Daoy (cell line): ENCODE measurements at places on chromosomes 13 and 19. TPM values are rescaled to one million over a fixed set of nuclear protein-coding genes. Genes with fewer than 3 reads are reported as not detected.
A peak's percentile ranks its signal among the peaks of the same experiment; 100 is the strongest.

The FUT1 gene
- total RNA-seq = 0.39 TPM in 1 of 2 replicates, not detected in the other

The TNNT1 gene
- 22.5 and 23.9 TPM in 2 replicates for total RNA-seq

The DKKL1 gene
- total RNA-seq = 0.17 TPM in 1 of 2 replicates, not detected in the other

The ZNF506 gene
- total RNA-seq = 18.5 and 18.6 TPM in 2 replicates

The NXNL1 gene
- not detected in 2 replicates for total RNA-seq

DNA sequence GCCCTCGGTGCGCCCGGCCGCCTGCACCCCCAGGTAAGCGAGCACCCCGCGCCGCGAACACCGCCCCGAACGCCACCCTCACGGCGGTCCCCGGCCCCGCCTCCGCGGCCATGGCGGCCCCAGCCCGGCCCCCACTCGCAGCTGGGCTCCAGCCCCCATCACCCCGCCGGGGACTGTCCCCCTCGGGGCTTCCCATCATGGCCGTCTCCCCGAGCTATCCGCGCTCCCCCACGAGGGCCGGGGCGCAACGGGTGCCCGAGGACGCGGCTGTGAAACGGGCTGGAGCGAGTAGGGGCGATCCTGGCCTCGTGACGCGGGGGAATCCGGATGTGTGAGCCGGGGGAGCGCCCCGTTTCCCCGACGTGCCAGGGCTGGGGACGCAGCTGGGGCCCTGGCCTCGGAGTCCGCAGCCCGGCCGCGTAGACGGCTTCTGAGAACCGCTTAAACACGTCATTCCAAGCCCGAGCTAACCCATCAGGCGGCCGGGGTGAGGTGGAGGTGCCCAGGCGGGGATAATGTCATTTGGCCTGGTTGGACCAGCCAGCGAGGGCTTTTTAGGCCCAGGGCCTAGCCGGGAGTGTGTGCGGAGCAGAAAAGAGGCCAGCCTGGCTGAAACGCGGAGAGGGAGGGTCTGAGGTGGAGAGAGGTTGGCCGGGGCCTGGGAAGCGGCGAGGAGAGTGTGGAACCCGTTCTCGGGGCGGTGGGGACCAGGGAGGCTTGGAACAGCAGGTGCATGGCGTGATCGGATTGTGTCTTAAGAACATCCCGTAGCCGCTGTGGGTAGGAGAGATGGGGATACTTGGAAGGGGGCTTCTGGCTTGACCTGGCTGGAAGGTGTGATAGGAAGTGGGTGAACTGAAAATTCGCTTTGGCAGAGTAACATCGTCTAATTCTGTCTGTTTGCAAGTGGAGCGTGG lies 550 bp downstream of the CERS4 start:
- peak; percentile 53 for DNase-seq

DNA sequence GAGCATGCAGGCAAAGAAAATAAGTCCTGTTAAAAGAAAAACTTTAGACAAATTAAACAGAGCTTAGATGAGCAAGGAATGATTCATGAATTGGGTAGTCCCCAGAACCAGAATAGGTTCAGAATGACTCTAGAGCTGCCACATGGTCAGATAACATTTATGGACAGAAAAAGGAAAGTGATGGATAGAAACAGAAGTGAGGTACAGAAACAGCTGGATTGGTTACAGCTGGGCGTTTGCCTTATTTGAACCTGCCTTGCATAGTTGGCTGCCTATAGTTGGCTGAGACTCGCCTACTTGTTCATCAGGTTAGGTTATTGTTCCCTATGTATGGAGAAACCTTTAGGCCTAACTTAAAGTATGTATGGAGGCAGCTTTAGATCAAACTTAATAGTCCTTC lies 35.4 kb downstream of the WDFY2 start:
- peak; percentile 37 for DNase-seq

GRCh38 chr19:44598880-44599279 lies 14.5 kb upstream of the IGSF23 start:
- DNase-seq = no peak

- peak; percentile 28 for DNase-seq
Measured at GRCh38 chr13:25196971-25197370, 24.9 kb upstream of the AMER2 start.

DNA sequence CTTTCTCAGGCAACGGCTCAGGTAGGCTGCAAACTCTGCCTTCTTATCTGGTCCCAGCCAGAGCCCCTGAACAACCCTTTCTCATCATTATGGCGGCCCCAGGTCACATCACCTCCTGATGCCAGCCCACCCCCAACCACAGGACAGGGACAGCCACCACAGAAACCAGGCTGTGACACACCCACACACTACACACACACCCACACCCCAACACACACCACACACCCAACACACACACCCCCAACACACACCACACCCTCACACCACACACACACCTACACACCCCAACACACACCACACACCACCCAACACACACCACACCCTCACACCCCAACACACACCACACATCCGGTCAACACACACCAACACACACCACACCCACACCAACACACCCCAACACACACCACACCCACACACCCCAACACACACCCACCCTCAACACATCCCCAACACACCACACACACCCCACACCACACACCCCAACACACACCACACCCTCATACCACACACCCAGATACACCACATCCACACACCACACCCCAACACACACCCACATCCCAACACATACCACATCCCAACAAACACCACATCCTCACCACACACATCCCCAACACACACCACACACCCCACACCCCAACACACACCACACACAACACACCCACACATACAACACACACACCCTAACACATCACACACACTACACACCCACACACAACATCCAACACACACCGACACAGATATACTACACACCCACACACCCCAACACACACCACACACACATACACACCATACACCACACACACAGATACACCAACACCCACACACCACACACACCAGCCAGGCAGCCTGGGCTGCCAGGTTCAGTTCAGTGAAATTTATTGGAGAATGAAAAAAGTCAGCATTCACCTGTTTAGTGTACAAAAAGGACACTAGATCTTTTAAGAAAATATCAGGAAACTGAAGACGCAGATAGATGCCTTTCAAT lies 4.2 kb upstream of the ISYNA1 start:
- DNase-seq = no peak

DNA sequence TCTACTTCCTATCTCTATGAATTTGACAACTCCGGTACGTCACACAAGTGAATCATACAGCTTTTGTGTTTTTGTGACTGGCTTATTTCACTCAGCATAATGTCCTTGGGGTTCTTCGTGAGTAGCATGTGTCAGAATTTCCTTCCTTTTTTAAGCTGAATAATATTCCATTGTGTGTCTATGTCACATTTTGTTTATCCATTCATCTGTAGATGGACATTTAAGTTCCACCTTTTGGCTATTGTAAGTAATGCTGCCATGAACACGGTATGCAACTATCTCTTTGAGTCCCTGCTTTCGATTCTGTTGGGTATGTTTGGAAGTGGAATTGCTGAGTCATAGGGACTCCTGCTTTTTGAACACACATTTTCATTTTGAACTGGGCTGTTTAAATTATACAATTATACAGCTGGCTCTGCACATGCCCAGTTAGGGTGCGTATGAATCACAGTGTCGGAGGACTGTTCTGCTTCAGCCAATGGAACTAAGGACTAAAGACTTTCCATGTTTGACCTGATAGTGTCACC lies 43.0 kb upstream of the C13orf42 start:
- peak; percentile 21 for DNase-seq

DNA sequence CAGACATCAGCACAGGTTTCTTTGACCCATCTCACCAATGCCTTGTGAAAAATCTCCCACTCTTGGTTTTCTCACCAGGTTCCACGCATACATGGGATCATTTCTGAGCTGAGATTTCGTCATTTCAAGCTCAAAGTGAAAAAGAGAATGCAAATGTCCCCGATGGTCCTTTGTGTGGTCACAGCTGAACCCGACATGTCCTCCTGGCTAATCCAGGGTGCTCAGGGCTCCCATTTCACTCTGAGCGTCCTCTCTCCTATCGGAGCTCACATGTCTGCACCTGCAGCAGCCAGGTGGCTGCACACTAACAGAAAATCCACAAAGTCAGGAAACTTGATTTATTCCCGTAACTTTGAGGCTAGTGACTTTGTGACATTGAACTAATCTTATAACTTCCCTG lies 9.3 kb upstream of the CEACAM3 start:
- DNase-seq = no peak

GRCh38 chr13:113765564-113765910 lies 6.5 kb downstream of the TMEM255B start:
- DNase-seq = no peak

GRCh38 chr13:99471221-99472121 lies 29.8 kb upstream of the TM9SF2 start:
- no peak for DNase-seq

DNA sequence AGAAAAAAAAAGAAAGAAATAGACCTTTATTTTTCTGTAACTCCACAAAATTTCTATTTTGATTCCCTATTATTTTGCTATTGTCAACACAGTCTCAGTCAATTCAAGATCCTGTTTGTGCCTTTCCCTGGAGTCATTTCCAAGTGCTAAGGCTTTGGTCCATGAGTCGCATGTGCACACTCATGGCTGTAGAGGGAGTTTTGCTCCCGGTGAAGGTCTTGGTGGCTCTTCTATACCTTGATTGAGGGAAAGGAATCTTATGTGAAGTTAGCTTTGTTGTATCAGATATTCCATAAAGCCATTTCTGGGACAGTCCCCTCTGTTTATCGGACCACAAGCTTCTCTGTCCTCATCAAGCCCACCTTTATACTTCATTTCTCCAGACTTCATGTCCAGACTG lies 58.7 kb upstream of the ALOX5AP start:
- peak; percentile 23 for DNase-seq

GRCh38 chr13:99605420-99606323 lies 104.4 kb downstream of the TM9SF2 start:
- DNase-seq = peak; percentile 32
